ENCODE measurements at places on chromosomes 5 and 9.

GRCh38 chr9:106482733-106483132, 380.2 kb upstream of the ZNF462 start:
- DNase-seq = no peak

- DNase-seq = peak; percentile 38
Observed at GRCh38 chr5:2038321-2039179, 155.8 kb upstream of the IRX4 start.

DNA sequence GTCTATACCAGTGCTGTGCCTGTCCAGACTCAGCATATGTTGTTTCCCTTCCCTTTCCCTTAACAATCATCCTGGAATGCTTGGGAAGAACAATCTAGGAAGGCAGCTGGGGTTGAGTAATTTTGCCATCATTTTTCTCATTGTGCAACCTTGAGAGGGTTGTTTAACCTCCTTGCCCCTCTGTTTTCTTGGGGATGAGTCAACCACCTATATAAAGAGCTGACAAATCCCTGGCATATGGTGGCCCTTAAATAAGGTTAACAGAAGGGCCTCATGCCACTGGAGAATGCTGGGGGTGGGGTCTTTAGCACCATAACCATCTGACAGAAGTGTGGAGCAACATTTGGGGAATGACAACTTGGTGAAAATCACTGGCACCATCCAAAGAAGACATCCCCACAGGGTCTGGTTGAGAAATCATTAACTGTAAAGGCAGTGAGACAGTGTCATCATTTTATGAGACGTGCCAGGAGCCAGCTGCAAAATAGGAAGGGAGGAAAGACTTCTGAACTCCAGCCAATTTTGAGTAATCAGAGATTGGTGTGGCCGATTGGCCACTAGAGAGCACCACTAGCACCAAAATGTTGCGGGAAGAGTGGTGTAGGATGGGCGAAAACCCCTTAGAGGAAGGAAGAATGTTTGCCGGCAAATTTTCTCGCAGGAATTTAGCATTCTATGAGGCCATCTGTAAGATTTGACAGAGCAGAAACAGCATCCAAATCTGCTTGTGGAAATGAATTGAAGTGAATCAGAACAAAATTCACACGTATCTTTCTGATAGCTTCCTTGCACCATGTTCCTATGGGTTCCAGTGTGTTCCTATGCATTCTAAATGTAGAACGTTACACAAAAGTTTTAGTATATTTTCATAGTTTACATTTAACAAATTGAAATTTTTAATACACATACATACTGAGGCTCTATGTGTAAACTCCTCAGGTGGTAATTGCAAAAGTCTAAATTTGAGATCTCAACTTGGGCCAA, 113.8 kb downstream of the MSX2 start:
- no peak for DNase-seq

GRCh38 chr5:154590093-154590724, 112.2 kb upstream of the HAND1 start:
- DNase-seq = no peak

DNA sequence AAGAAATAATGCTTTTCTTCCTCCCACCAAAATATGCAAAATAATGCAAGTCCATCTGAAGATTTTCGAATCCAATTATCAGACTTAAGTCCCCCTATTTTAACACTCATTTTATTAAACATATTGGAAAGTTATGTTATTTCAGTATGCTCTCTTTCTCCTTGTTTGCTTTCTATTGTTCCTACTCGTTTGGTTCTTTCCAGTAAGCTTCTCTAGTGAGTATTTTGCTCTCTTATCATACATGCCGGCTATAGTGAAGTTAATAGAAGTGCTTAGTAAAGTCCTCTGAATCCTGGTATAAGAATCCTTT, 517 bp downstream of the ALDH1A1 start:
- no peak for DNase-seq

DNA sequence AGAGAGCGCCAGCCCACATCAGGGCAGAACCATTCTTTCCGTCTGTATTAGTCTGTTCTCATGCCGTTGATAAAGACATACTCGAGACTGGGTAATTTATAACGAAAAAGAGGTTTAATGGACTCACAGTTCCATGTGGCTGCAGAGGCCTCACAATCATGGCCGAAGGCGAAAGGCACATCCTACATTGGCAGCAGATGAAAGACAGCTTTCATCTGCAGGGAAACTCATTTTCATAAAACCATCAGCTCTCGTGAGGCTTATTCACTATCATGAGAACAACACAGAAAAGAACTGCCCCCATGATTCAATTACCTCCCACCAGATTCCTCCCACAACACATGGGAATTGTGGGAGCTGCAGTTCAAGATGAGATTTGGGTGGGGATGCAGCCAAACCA, 4.7 kb upstream of the FSD1L start:
- DNase-seq = no peak

GRCh38 chr9:13082796-13083195, 196.7 kb downstream of the MPDZ start:
- no peak for DNase-seq

DNA sequence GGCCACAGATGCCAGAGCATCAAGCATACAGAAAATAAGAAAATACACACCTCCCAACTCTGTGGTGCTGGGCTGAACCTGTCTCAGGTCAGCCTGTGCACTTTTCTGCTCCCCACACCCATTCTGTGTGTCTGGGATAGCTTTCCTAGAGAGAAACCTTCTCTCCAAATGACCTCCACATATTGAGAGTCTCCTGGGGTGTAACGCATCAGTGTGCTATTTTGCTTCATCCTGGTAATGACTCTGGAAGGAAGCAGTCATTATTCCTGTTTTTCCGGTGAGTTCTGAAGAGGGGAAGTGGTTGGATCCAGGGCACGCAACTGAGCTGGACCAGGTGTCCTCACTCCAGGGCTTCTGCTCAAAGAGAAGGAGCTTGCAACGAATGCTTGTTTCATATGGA, 73.2 kb upstream of the SH3PXD2B start:
- DNase-seq = no peak

DNA sequence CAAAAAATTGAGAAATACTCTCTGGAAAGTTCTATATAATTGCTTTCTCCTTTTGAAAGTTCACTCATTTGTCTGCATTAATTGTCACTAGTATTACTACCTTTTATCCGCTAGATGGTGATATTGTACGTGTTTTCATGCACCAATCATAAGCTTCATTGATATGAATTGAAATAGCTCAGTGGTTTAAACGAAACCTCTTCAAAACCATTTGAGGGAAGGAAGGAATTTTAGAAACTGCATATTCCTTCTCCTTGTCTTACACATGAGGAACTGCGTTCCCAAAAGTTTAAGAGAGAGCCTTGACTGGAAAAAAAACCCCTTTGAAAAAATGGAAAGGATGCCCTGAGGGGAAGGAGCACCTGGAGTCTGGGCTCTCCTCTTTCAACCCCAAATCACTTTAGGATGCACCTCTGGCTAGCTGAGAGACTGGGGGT, 98.6 kb downstream of the YTHDC2 start:
- DNase-seq = no peak
